ELR (cell line): ENCODE measurements at places on chromosomes 12 and 14.

DNA sequence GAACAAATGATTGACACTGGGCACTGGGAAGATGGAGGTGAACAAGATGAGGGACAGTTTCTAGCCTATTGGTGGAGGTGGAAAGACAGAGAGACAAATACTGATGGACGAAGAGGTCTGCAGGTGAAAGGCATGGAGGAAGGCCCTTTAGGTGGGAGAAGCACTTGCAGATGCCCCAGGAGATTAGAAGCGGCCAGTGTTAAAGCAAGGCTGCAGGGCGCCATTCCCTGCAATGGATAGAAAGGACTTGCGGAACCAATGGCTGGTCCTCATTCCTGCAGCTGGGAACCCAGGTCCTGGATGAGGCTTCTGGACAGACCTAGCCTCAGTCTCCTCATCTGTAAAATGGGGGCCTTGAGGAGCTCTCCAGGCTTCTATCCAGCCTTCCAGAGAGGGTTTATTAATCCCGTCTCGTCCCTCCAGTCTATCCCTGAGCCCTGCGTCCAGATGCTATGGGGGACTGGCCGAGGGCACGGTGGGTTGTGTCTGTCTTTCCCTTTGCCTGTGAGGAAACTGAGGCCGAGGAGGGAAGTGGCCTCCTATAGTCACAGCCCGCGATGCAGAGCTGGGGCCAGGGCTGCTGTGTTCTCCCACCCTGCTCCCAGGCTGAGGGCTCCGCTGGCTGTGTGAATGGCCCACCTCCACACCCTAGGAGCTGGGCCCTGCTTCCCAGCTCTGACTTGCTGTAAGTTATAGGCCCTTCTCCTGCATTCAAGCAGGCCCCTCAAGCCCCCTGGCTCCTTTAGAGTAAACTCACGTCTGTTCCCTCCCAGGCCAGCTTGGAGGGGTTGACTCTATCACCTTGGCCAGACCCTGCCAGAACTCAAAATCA lies 33.0 kb downstream of the CYP46A1 start:
- no peak for DNase-seq

- DNase-seq: no peak
Observed at GRCh38 chr14:33962016-33962415, 11.1 kb upstream of the EGLN3 start.

GRCh38 chr12:1820191-1820895 lies at the start of gene LRTM2:
TSS of gene LRTM2 (plus strand) at chr12:1820565. CDS start at chr12:1828149, 7,584 bp downstream.
- DNase-seq: no peak

GRCh38 chr12:11164384-11164783 lies 6.6 kb upstream of the SMIM10L1 start:
- DNase-seq: no peak

DNA sequence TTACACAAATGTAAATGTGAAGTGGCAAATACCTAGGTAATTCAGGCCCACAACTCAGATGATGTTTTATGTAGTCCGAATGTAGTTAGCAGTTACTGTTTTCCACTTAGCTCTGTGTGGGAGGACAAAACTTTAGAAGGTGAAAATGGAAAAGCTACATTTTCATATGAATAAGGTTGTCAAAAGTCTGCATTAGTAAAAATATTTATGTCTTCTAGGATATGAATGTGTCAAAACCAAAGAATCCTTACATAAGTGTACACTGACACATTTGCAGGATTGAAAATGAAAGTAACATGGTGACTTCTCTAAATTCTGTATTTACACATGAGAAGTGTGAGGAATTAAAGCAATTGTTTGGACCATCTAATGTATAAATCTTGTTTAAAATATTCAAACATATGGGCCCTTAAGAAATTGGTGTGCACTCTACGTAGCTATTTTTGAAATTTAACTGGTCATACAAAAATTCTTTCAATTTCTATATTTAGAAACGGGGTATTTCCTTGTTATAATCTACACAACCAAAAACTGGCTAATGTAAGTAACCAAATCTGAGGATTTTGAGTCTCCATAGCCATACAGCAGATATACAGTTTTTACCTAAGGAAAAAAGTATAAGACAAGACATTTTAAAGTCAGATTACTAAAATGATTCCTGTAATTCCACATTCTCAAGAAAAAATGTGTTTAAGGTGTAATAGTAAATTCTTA lies 5.4 kb downstream of the CDKN1B start:
- DNase-seq: peak; percentile 71

GRCh38 chr14:30808576-30808975 lies 65.8 kb upstream of the COCH start:
- DNase-seq: peak; percentile 3

DNA sequence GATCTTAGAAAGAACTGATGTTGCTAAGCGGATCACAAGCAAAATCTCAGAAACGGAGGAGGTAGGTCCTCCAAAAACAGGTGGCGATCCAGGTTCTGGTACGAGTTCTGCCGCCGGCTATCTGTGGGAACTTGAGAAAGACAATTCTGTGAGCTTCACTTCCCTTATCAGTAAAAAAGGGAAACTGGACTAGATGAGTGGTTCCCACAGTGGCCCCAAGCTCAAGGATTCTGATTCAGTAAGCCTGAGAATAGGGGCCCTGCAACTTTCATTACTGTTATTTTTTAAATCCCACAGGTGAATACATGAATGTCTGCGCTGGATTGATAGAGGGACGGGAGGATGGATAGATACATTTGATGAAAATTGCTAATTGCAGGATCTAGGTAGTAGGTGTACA lies 160.2 kb downstream of the PPM1H start:
- DNase-seq: no peak
